NCI-H1092 (cell line): ENCODE measurements at places on chromosomes 5 and 9.
A peak's percentile ranks its signal among the peaks of the same experiment; 100 is the strongest.

GRCh38 chr9:137745541-137745991 lies 126.8 kb downstream of the EHMT1 start:
- DNase-seq, result no peak

DNA sequence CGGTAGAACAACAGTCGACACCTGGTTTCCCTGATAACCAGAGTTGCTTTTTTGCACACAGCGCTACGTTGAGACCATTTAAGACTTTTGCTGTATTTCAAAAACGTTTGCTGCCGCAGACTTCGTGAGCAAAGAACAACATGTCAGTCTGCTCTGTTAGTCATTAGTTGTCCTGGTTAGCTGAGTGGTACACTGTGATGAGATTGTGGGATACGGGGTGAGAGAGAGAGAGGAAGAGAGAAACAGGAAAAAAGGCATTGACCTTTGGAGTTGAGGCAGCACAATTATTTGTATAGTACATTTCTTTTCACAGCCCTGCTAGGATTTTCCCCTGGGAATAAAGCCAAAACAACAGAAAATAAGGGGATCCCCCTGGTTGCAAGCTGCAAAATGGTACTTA lies 306.1 kb upstream of the WWC1 start:
- no peak for DNase-seq

- no peak for DNase-seq
Observed at GRCh38 chr9:37031081-37031480, 3.0 kb downstream of the PAX5 start.

DNA sequence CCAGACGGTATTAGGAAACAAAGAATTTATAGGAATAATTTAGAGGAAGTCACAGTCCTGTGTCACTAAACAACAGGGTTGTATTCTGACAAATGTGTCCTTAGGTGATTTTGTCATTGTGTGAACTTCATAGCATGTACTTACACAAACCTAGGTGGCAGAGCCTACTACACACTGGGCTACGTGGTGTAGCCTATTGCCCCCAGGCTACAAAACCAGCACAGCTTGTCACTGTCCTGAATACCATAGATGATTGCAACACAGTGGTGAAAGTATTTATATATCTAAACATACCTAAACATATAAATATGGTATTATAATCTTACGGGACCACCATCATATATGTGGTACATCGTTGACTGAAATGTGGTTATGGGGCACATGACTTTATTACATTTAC lies 69.3 kb downstream of the COL23A1 start:
- no peak for DNase-seq

DNA sequence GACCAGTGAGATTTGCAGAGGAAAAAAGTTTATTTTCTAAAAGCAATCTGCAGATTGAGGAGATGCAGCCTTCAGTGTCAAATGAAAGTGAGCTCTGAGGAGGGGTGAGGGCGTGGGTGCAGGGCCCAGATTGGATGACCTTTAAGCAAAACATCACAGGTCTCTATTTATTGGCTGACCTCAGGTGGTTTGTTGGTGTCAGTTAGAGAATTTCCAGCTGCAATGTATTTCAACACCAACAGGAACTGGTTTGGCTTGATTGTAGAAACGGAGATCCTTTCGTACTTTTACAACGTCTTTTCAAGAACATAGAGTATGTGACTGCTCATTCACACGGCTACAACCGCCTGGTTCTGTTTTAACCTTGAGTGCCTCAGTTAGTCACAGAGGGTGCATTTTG lies 1069.1 kb downstream of the EFNA5 start:
- DNase-seq, result no peak

DNA sequence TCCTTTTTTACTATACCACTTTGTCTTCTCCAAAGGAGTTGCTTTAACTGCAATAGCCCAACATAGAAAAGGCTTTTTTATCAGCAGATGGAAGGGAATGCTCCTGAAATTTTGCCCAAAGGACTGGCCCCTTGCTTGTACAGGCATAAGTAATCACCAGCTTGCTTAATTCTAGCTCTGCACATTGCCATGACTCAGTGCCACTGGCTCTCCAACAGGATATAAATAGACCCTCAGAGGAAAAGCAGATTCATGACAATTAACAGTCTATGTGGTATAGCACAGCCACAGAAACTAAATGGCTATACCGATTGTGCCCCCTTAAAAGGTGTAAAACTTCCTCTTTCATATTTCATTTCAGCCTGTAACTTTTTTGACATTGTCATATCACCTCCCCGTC lies 227.0 kb downstream of the ZNF608 start:
- DNase-seq, result no peak

DNA sequence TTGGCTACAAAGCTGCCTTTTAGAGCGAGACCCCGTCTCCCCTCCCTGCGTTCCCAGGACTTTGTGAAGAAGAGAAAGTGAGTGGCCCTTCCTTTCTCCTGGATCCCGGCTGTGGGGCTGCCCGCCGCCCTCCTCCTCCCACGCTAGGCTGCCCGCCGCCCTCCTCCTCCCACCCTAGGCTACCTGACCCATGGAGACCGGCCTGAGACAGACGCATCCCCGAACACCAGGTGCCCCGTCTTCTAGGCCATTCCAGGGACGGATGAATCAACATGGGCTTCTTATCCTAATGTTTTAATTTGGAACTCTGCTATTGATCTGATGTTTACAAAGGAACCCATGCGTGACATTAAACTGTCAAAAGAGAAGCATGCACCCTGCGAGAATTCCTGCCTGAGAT lies 117.3 kb upstream of the LPCAT1 start:
- no peak for DNase-seq

DNA sequence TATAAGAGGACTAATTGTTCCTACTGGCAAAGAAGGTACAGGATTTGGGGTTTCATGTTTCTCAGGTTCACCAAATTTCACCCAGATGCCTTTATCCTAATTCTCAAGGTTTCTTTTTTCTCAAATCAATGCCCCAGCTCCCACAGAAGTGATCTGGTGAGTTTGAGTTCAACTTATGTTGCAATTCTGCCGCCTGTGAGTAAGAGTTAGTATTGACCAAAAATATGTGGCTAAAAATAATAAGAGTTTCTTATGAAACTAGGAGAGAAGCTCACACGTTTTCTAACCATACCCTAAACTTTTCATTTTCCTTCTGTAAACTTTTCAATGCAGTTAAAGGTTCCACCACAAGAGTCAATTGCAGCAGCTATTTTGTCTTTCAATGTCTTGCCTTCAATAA lies 15.1 kb downstream of the SLCO6A1 start:
- DNase-seq, result no peak

- no peak for DNase-seq
Observed at GRCh38 chr9:80792726-80793125, 896.6 kb downstream of the TLE1 start.

DNA sequence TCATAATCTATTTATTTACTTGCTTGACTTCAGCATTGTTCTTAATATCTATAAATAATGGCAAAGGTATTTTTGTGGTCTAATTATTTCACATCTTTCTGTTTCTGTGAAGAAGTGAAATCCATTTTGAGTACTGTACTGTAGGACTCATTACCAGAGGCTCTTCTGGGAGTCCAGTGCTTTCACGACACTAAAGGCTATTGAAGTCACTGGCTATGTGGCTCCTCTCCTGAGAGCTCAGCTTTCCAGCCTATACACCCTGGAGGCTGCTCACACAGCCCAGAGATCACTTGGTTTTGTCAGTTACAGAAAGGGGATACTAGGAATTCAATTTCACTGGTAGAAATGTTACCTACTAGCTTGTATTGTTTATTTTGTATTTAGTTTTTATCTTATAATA lies 547.3 kb downstream of the TAF11L14 start:
- no peak for DNase-seq

DNA sequence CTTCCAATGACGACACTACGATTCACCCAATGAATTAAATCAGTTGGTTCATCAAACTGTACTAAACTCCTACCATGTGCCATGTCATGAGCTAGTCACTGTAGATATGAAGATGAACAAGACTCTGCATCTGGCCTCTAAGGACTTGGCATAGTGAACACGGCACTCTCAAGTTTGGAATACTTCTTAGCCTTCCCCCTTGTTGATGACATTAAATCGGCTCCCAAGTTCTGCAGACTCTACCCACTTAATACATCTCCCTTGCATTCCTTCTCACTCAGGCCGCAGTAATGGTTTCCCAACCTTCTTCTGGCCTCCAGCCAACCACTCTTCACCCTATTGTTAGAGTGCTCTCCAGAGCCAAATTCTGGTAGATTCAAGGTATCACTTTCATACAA lies 184.7 kb downstream of the MAPKAP1 start:
- no peak for DNase-seq

DNA sequence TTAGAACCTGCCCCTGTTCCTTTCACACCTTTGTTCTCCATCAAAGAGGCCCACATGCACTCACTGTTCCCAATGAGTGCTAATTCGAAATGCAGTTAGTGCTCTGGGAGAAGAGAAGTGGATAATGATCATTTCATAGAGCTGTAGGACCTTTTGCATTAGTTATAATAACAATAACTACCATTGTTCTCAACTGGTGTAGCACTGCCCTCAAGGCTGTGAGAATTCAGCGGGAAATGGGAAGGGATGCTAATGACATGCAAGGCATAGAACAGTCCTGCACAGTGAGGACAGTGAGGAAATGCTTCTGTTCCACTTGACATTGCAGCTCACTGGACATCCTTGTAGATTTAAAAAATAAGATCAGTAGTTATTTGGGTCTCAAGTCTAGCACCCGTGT lies 187.4 kb downstream of the FBXL7 start:
- no peak for DNase-seq

DNA sequence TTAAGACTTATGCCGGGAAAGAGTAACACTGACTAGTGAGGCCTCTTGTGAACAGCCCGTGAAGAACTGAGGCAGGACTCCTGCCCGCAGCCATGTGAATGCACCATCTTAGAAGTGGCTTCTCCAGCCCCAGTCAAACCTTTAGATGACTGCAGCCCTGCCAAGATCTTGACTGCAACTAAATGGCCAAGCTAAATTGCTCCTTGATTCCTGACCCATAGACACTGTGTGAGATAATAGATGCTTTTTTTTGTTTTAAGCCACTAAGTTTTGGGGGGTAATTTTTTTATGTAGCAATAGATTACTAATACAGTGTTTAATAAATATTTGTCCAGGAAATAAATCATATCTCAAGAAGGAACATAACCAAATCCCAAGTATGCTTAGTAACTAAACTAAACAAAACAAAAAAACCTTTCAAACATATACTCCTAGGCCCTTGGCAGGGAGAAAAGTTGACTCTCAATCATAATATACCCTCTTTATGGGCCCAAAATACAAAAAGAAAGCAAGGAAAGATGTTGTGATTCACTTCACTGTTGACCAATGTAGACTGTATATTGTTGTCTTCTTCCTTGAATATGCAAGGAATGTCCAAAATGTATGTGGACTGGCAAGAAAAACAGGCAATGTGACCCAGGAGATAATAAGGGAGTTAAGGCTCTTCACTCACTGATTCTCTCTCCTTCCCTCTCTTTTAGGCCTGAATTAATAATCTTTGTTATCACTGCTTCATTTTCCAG lies 79.7 kb upstream of the ZNF366 start:
- DNase-seq, result no peak

DNA sequence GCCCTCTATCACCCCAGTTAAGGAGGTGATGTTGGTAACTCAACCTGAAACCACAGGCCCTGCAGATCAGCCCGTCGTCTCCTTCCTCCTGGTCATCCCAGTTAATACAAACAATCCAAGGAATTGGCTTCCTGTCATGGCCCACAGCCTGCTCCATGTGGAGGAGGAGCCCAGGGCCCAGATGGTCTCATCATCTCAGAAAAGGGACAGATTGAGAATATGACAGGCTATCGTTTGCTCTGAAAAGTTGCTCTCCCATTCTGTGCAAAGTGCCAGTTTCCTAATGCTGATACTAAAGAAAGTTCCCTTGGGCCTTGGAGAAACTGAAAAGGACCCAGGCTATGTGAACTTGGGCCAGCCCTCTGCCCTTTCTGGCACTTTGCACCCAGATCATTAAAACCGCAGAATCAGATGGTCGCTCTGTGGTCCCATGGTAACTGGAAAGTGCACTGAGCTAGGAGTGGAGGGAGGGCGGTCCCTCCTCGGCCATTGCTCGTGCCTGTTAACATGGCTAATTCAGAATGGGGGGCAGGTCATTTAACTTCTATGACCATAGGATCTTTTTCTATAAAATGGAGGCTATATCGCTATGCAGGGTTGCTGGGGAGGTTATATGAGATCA lies 675 bp upstream of the SPAAR start:
- DNase-seq, result no peak

DNA sequence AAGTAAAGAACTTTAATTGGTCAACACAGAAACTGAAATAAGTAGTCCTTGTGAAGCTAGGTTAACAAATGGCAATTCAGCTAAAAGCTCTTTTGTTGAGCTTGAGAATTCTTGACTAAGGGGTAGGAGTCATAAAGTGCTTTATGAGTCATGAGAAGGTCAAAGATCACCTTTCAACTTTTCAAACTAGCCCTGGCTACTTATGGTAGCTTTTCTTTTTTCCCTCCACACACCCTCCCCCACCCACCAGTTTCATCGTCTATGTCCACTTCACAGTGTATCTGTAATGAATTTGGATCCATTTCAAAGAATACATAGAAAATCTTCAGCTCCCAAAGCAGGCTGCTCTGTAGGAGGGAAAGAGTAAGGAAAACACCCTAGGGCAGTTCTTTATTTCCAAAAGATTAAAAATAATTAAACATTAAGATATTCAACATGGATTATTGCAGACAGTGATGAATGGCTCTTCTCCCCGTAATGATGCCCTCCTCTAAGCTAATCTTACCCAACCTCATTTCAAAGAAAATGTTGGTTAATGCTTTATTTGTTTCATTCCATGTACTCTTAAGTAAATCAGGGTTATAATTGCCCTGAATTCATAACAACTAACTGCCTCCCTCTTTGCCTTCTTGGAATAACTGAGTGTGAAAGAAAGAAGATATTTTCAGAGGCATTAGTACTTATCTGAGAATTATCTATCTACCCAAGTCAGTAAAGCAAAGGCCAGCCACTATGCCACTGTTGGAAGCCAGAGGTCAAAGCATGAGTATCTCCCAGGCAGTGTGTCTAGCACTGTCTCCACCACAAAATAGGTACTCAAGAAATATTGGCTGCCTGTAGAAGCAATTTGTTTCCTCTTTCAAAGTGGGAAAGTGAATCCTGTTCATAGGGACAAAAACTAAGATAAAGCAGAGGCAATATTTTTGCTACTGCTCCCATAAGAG lies 290.6 kb downstream of the PIK3R1 start:
- DNase-seq, result no peak

DNA sequence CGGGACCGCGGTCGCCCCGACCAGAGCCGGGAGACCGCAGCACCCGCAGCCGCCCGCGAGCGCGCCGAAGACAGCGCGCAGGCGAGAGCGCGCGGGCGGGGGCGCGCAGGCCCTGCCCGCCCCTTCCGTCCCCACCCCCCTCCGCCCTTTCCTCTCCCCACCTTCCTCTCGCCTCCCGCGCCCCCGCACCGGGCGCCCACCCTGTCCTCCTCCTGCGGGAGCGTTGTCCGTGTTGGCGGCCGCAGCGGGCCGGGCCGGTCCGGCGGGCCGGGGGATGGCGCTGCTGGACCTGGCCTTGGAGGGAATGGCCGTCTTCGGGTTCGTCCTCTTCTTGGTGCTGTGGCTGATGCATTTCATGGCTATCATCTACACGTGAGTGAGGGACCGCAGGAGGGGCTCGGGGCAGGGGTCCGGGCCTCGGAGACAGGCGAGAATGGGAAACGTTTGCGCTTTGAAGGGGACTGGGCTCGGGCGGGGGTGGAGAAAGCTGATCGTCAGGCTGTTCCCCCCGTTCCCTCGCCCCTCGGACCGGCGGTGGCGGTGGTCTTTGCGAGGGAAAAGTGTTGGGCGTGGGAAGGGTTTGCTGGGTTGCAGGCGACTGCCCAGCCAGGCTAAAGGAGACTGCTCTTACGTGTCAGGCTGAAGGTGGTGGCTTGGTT lies 457 bp downstream of the UGCG start:
- DNase-seq, result peak; percentile 65

- no peak for DNase-seq
Observed at GRCh38 chr9:20290257-20290656, 332.0 kb downstream of the MLLT3 start.
